ENCODE measurements at places on chromosomes 13 and 19. TPM values are rescaled to one million over a fixed set of nuclear protein-coding genes. Genes with fewer than 3 reads are reported as not detected.
A peak's percentile ranks its signal among the peaks of the same experiment; 100 is the strongest.

RASGRP4 gene
- polyA plus RNA-seq: not detected

CPB2 gene
- 0.11 TPM for polyA plus RNA-seq

TMPRSS9 gene
- polyA plus RNA-seq: 0.28 TPM

DNA sequence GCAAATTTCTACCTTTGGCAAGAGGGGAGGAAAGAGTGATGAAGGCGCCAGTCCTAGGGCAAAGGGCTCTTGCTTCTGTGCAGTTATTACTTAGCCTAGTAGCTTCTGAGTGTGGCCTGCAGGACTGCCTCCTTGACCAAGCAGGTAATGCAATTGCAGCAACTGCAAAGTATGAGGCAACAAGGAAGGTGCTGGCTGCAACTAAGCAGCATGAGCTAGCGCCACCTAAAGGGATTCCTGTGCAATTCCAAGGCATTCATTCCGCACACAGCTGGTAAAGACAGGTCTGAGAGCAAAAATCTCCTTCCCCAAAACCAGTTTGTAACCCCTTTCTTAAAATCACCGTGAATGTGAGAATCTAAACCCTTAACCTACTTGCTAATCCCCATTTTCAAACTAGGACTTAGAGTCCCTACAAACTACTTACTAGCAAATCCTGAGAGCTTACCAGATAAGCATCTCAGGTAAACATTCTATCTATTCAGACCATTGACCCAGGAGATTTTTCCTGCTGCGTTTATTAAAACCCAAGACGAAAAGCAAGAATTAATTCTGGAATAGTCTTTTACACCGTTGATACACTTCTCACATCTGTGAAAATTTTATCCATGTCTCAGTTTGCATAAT lies 62.9 kb downstream of the DCT start:
- DNase-seq: peak; percentile 43
- H3K27ac ChIP-seq: no peak overlapping the region
- H3K4me3 ChIP-seq: no peak overlapping the region
- H3K36me3 ChIP-seq: no peaks in the 10 kb centered on the region
- no peaks in the 10 kb centered on the region for H3K4me1 ChIP-seq
- H3K27me3 ChIP-seq: peaks cover 17% of the 10 kb centered on the region

DNA sequence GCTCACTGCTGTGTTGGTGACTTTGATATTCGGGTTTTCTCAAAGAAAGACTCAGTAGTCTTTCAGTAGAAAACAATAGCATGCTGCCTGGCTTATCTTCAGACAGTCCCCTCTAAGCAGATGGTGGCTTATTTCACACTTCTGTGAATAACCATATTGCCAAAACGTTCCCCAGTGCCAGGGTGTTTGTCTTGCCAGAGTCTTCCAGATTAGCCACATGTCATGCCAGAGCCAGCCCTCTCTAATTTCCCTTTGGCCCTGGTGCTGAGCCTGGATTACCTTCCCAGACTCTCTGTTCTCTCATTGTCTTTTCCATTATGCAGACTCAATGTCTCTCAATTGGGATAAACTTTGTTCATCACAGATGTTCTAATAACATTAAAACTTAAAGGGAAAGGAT lies 488.0 kb upstream of the ATXN8OS start:
- no peak overlapping the region for H3K4me3 ChIP-seq
- H3K27me3 ChIP-seq: no peaks in the 10 kb centered on the region
- H3K4me1 ChIP-seq: no peaks in the 10 kb centered on the region
- H3K27ac ChIP-seq: no peak overlapping the region

SRRM5 gene
- polyA plus RNA-seq: not detected

DNA sequence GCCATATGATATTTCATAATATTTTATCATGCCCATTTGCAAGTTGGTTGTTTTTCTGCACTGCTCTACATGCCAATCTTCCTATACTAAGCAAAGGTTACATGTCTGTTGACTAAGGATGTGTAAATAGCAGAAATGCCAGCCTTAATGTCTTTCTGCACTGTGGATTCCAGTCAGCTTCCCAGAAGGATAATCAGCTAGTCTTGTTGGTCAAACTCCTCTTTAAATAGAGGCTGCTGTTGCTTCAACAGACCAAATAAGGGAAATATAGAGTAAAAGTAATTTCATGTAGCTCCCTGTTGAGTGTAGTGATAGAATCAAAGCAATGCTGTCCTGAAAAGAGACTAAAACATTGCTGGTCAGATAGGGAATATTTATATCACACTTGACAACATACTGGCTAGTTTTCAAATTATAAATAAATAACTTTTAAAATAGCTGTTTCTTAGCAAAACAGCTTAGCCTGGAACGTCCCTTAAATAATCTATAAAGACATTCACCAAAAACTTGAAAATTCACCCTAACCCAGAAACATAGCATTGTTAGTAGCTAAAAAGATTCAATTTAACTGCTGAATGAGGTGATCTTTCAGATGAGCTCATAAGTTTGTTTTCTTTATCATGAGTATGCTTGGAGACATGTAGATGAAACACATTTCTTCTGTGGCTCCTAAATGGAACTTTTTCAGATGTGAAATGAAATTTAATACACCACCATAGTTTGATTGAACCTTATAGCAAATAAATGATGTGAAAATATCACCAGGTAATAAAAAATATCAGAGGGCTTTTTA lies 56.6 kb downstream of the FRY start:
- no peak overlapping the region for H3K27ac ChIP-seq
- no peak overlapping the region for H3K4me3 ChIP-seq
- H3K27me3 ChIP-seq: no peaks in the 10 kb centered on the region
- H3K36me3 ChIP-seq: no peaks in the 10 kb centered on the region
